ENCODE measurements at places on chromosomes 4 and X.

DNA sequence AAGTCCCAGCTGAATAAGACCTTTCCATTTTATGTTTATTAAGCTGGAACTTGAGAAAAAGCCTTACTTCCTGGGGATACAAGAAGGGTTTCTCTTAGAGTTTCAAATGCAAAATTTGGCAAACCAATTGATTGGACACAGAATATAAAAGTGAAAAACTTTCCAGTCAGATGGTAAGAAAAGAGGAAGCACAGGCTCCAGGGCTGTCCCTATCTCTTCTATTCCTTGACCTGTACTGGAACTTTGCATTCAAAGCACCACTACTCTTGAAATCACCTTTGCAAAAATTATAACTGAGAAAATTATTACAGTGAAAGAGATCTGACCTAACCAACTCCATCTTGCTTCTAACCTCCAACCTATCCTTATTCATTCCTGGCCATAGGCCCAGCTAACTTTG, 11.7 kb downstream of the PROM1 start:
- DNase-seq: no peak

DNA sequence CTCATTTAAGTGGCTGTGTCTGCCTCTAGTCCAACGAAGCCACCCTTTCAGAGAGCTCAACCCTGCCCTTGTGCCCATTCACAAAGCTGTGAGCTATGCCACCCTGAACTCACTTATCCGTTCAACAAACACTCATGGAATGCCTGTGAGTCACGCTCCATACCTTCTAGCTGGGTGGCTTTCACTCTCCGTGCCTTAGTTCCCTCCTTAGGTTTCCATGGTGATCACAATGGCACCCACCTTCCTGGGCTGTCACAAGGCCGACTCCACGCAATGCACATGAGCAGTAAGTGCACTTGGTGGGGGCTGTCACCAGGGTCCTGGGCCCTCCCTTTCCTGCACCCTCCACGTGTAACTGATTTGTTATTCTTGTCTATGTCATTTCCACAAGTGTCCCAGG, 37.2 kb upstream of the PPP2R2C start:
- DNase-seq: no peak

- DNase-seq: no peak
Observed at GRCh38 chr4:1055721-1056590, 44.5 kb downstream of the FGFRL1 start.

DNA sequence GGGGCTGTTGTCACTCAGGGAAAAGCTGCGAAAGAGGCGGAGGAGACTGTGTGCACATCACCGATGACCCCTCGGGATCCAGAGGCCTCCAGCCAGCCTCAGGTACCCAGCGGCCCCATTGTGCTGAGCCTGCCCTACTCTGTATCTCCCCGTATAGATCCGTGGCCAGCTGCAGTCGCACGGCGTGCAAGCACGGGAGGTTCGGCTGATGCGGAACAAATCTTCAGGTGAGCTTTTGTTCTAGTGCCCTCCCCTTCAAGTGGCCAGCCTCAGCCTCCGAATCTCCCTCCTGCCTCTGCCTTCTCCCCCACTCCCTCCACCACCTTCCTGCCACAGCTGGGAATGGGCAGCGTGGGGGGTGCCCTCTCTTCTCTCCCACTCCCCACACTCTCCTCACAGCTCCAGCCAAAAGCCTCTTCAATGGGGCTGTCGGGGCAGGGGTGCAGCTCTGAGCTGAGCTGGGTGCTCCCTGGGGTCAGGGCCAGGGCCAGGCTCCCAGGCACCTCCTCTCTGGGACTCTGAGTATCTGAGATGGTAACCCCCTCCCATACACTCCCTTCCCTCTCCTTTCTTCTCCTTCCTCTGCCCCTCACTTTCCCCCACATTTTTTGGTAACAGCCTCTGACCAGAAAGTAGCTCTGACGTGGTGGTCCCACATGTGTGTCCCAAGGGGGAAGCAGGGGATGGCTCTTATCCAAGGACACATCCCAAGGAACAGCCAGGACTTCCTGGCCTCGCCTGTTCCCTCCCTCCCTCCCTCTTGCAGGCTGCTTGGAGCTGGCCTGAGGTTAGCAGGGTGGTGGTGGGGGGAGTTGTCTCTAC, 20.4 kb upstream of the UBA1 start:
- DNase-seq: no peak

DNA sequence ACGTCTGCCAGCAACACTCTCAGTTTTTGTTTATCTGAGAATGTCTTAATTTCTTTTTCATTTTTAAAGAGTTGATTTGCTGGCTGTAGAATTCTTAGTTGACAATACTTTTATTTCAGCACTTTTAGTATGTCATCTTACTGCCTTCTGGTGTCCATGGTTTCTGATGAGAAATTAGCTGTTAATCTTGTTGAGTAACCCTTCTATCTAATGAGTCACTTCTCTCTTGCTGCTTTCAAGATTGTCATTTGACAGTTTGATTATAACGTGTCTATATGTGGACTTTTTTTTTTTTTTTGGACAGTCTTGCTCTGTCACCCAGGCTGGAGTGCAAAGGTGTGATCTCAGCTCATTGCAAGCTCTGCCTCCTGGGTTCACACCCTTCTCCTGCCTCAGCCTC, 24.0 kb upstream of the TMEM255A start:
- DNase-seq: no peak

DNA sequence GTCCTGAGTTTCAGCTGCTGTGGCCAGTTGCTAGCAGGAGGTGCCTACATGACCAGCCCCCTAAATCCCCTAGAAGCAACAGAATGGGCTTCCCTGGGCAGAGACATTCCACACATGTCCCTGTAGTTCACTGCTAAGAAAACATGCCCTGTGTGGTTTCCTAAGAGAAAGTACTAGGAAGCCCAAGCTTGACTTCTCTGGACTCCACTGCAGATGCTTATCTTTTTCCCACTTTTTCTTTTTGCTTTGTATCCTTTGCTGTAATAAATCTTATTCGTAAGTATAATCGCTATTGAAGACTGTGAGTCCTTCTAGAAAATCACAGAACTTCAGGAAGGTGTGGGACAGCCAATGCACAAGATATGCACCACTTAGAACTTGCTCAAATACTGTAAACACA, 15.6 kb downstream of the RPGR start:
- no peak for DNase-seq

- DNase-seq: no peak
Observed at GRCh38 chr4:112848911-112849310, 200.5 kb upstream of the ANK2 start.

- DNase-seq: no peak
Observed at GRCh38 chrX:37753384-37753783, 26.5 kb upstream of the CYBB start.

GRCh38 chr4:103887191-103887590, 167.4 kb upstream of the TACR3 start:
- no peak for DNase-seq

- no peak for DNase-seq
Observed at GRCh38 chr4:48931459-48931858, 24.9 kb upstream of the OCIAD2 start.

GRCh38 chr4:11436673-11437072, 8.0 kb upstream of the HS3ST1 start:
- no peak for DNase-seq

GRCh38 chrX:118571836-118572235, 76.2 kb downstream of the DOCK11 start:
- no peak for DNase-seq

All from AG04450 (cell line).